ENCODE measurements at places on chromosomes 4 and X.

DNA sequence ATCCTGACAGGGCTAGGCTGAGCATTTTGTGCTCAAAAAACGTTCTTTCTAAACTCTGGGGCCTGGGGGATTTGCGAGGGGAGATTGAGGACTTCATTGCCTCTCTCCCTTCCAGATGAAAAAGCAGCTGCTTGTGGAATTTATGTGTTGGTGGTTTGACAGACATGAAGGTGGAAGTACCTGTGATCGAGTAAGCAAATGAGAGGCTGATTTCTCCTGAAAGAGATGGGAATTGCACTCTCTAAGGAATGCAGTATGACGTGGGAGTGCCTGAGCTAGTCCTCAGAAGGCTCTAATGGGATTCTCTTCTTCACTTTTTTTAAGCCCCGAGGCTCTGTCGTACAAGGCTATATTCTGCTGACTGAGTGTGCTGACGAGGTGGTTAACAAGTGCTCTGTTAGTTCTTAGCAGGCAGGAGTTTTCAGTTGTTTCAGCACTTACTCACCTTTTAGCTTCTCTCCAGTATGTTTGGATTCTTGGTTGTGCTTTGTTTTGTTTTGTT is 426.8 kb upstream of the CNKSR2 start:
- DNase-seq = peak; percentile 7

GRCh38 chr4:2177443-2178093 is 64.4 kb downstream of the HAUS3 start:
- DNase-seq = no peak

GRCh38 chr4:34280131-34280530 is 1964.2 kb downstream of the ARAP2 start:
- DNase-seq = no peak

GRCh38 chrX:130772105-130772775 is 130.8 kb downstream of the ENOX2 start:
- DNase-seq = no peak

- no peak for DNase-seq
Observed at GRCh38 chr4:178970433-178971140, 1528.3 kb upstream of the AGA start.

GRCh38 chrX:42027367-42028000 is 104.1 kb upstream of the CASK start:
- no peak for DNase-seq

DNA sequence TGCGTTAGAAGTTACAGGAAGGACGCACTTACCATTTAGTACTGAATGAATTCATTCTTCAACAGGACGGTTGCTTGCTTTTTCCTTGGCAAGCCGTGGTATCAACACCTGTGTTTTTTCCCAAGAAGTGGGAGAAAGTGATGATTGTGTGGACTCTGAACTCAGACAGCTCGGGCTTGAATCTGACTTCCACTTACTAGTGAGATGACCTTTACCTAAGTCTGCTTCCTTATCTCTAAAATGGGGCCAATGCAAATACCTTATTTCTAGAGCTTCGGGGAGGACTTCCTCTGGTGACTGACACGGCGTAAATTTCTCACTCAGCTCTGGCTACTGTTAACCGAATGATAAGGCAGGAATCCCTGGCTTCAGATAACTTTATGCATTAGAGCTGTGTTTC is 146.8 kb upstream of the RBPJ start:
- DNase-seq = no peak

GRCh38 chrX:52082578-52082977 is 13.6 kb upstream of the MAGED4B start:
- DNase-seq = no peak

DNA sequence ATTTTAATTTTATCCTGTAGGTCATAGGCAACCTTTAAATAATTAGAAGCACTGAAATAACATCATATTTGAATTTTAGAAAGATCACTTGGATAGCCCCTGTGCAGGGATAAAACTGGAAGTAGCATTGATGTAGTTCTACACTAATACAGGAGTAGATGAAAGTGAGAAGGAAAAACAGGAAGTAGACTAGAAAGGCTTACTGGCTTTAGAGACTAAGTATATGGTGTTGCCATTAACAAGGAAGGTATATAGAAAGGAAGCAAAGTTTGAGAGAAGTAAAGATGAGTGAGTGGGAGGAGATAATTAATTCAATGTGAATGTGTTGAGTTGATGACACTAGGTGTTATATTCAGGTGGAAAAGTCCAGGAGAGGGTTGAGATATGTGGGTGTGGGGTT is 73.1 kb upstream of the EPGN start:
- no peak for DNase-seq

- DNase-seq = no peak
Observed at GRCh38 chrX:8453611-8454010, 11.0 kb upstream of the VCX3B start.

DNA sequence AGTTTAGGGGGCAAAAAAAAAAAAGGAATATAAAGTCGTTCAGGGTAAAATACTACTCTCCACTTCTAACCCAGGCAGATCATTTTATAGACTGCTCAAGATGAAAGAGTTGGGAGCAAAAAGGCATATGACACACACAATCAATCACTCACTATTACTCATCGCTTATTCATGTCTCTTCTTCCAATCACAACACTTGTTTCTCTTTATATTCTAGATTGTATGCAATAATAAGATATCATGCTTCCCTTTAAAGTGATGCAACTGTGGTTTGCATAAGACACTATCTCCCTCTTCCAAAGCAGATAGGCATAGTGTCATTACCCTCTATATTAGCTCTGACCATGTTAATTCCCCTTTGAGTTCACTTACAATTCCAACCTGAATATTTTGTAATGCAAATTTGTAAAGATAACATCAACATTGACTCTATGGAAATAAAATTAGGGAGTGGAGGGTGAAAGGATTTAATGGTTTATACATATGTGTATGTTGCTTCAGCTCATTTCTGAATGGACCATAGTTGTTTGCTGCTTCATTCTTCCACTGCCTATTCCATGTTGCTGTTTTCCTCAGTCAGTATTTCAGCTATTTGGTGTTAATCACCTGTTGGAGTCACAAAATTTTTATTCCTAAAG is 154.9 kb upstream of the EPHA5 start:
- DNase-seq = no peak

GRCh38 chrX:110175696-110176095 is 142.2 kb downstream of the AMMECR1 start:
- DNase-seq = no peak

- no peak for DNase-seq
Observed at GRCh38 chr4:20194123-20195013, 57.3 kb upstream of the SLIT2 start.

- DNase-seq = no peak
Observed at GRCh38 chr4:95500361-95500760, 48.4 kb downstream of the UNC5C start.

DNA sequence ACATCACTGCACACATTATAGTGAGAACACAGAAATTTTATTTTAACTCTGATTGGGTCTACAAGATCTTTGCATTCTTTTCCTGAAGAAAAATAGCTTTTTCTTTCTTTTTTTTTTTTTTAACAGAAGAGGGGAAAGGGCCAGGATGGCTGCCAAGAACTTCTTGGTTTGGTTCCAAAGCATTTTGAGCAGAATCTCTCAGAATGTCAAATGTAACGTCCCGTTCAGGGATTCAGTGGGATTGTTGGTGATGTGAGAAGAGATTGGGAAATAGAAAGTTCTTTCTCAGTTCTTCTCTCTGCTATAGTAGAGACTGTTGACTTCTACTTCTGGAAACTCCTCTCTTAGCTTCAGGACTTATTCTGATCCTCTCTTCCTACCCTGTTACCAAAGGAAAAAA is 70.9 kb upstream of the CBR4 start:
- DNase-seq = peak; percentile 43

DNA sequence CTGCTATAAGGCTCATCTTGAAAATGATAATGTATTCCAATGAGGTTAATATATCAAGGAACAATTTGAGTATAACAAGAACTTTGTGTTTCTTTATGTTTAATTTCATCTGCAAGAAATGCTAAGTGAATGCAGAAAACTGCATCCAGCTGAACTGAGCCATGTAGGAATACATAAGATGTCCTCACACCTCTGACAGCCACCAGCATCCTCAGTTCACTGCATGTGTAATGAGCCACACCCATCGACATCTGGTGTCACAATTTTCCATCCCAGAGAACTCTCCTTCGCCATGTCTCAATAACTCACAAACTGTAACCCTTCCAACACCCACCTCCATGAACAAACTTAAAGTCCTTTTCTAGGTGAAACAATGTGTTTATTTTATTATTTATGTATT is 3.3 kb upstream of the IL21 start:
- no peak for DNase-seq

- DNase-seq = no peak
Observed at GRCh38 chr4:70873216-70873615, 29.0 kb upstream of the MOB1B start.

- DNase-seq = peak; percentile 84
Observed at GRCh38 chrX:110002300-110003166, at the start of gene TMEM164. TSS of gene TMEM164 (plus strand) at chrX:110003114. CDS start at chrX:110003775, 661 bp downstream.

DNA sequence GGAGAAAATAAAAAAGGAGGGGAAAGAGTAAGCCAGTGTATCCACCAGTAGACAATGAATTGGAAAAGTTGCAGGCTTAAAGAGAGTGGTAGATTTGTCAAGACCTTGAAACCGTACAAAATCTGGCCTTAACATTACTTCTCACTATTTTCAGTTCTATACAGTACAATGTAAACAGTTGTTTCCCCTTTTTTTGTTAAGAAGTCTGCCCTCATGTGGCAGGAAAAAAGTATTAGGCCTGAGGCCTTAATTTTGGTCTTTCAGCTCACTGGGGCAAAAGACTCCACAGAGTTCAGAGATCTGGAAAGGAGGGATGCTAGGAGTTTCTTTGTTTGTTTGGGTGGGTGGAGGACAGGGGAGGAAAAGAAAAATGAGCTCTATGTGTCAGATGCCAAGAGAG is 92.8 kb upstream of the CCDC160 start:
- DNase-seq = no peak

- peak; percentile 64 for DNase-seq
Observed at GRCh38 chr4:113169368-113169767, 119.9 kb downstream of the ANK2 start.

- no peak for DNase-seq
Observed at GRCh38 chr4:14262221-14262620, 634.7 kb upstream of the BOD1L1 start.

- DNase-seq = no peak
Observed at GRCh38 chr4:153834901-153835300, 46.0 kb upstream of the SFRP2 start.

DNA sequence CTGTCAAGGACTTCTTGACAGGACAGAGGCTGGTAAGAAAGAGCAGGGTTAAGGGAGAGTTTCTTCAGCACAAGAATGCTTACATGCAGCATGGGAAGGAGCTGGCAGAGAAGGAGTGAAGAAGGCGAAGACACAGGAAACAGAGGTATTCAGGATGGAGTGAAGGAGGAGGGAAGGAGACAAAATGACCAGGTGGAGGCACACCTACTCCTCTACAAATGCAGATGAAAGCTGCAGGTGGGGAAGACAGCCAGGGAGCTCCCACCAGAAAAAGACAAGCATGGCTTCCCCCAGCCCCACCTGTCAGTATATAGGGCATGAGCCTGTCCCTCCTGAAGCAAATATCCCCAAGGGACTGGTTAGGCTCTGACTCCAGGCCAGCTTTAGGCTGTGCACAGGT is 29.6 kb upstream of the NKRF start:
- DNase-seq = no peak

- DNase-seq = peak; percentile 4
Observed at GRCh38 chr4:85543832-85544231, 68.9 kb downstream of the ARHGAP24 start.

DNA sequence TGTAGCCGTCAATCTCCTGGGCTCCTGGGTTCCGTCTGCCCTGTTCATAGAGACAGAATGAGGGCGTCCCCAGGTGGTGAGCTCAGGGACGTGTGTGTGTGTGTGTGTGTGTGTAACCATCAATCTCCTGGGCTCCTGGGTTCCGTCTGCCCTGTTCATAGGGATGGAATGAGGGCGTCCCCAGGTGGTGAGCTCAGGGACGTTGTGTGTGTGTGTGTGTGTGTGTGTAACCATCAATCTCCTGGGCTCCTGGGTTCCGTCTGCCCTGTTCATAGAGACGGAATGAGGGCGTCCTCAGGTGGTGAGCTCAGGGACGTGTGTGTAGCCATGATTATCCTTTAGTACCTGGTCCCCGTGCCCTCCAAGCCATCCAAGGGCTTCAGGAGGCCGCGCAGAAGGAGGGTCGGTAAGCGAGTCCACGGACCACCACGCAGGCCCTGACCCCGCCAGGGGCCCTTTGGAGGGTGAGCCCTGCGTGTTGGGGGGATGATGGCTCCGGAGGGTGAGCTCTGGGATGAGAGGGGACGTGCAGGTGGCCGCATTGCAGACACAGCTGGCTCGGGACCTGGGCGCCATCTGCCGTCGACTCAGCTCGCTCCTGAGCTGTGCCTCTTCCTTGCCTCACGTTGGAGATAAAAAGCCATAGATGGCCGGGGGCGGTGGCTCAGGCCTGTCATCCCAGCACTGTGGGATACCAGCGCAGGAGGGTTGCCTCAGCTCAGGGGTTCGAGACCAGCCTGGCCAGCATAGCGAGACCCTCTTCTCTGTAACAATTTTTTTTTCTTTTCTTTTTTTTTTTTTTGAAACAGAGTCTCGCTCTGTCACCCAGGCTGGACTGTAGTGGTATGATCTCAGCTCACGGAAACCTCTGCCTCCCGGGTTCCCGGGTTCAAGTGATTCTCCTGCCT is 5.4 kb upstream of the GTPBP6 start:
- peak; percentile 69 for DNase-seq

GRCh38 chr4:131613824-131614216 is 1535.3 kb upstream of the PCDH10 start:
- DNase-seq = no peak

GRCh38 chr4:20681271-20681670 is 19.0 kb upstream of the PACRGL start:
- DNase-seq = no peak

DNA sequence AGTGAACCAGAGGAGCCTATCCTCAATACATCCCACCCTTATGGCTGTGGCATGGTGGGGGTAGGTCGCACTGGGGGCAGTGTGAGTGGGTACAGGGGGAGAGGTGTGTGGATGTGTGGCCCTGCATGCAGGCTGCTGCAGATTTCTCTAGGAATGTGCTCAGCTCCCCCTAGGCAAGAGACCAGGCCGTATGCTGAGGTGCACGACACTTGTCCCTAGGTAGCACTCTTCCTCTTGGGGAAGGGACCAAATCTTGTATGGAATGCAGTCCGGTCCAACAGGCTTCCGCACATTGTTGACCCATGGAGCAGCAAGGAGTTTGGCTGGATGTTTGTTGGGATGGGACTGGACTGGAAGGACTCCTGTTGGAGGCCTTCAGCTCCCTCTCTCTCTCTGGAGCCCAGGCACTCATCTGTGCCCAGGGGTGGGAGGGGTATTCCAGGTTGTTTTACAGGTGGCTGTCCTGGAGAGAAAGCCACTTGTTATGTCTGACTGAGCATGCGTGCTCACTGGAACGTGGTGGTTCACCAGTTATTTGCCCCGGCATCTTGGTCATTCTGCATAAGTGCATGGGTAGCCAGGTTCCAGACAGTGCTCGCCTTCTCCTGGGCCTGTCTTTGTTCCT is 55.1 kb downstream of the NBDY start:
- no peak for DNase-seq

GRCh38 chr4:72924814-72925213 is 144.7 kb downstream of the COX18 start:
- no peak for DNase-seq

DNA sequence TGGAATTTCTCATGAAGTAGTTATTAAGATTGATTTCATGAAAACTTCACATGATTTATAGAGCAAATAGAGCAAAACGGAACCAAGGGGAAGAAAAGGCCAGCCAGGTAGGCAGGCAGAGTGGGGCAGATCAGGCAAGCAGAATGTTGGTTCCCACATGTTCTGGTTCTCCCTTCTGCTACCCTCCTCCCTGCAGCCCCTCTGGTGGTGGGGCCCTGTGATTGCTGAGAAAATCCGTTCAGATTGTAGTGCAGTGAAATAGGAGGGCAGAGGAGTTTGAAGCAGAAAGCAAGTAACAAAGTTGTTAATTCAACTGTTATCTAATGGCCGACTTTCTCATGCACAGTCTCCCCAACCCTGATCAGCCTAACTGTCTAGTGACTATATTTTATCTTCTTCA is 185.3 kb downstream of the MID1IP1 start:
- DNase-seq = no peak

Measured in kidney (tissue), 22 donors.